GM04503 (cell line): ENCODE measurements at places on chromosomes 2 and 18.

GRCh38 chr18:68234131-68234530 is 480.8 kb downstream of the TMX3 start:
- no peak for DNase-seq

GRCh38 chr2:183024339-183025095 is 13.7 kb downstream of the NCKAP1 start:
- peak; percentile 28 for DNase-seq

- DNase-seq, result no peak
Observed at GRCh38 chr18:66105016-66105415, 354.2 kb downstream of the CDH7 start.

DNA sequence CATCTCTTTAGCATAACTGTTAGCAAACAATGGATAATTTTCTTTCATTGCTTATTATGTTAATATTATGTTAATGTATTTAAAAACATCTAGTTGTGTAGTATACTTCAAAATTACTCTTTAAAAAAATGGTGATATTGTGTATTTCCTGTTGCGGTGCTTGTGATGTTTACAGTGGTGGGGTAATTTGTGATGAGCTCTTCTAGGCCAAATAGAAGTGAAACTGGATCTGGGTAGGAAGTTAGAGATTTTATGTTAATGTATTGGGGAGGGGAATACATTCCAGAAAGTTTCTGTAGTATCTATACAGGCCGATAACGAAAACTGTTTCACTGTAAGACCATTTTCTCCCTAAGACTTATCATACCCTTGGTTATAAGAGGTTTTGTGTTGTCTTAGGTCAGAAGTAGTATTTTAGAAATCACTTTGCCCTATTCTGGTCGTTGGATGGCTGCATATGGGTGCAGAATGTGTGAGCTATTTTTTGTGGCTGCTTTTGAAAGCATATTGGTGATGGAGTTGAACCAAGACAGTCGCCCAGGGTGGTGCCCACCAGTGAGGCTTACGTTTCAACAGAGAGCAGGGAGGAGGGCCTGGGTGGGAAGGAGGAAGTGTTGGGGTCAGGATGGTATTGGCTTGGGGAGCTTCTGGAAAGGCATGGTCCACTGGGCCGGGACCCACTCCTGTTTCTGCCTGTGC is 5.8 kb downstream of the TSHZ1 start:
- no peak for DNase-seq

GRCh38 chr18:59621027-59621426 is 76.2 kb downstream of the CCBE1 start:
- DNase-seq, result no peak

DNA sequence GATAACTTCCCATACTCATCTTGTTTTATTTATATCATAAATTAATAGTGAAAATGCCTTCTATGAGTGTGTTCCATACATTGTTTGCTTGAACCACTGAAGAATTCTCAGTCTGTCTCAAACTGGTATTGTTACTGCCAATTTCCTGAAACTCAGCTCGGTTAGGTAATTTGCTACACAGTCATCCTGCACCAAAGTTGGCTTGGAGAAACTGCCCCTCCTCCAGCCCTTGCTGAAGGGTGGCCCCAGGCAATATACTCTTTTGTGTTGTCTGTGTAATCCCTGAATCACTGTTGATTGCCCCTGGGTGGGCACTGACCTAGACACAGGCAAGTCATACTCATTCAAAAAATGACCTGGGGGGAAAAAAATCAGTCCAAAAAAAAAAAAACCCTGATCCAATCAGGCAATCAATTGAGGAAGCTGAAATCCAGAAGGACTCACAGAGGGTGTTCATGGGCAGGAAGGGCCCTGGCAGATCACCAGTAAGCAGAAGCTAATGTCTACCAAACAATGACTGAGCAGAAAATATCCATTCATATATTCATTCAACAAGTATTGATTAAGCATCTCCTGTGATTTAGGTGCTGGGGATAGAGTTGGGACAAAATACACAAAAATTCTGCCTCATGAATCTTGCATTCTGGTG is 3.8 kb upstream of the SESTD1 start:
- no peak for DNase-seq

GRCh38 chr2:238513346-238513745 is 86.6 kb downstream of the ASB1 start:
- no peak for DNase-seq

GRCh38 chr2:45199973-45200372 is 190.7 kb upstream of the SIX2 start:
- DNase-seq, result no peak

DNA sequence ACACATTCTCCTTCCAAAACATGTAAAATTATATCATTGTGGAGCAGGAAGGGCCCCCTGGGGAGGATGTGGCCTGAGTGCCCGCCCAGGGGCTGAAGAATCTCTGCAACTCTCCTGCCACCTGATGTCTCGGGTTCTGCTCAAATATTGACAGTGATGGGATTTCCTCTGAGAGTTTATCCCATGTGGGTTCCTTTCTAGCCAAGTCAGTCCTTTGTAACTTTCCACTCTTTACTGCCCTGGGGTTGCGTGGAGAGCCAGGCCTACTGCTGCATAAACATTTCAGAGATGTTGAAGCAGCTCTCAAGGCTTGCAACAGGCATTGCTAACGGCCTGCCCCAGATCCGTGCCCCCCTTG is 4.0 kb upstream of the RAB17 start:
- no peak for DNase-seq

GRCh38 chr2:45895241-45895861 is 243.9 kb downstream of the PRKCE start:
- peak; percentile 39 for DNase-seq

DNA sequence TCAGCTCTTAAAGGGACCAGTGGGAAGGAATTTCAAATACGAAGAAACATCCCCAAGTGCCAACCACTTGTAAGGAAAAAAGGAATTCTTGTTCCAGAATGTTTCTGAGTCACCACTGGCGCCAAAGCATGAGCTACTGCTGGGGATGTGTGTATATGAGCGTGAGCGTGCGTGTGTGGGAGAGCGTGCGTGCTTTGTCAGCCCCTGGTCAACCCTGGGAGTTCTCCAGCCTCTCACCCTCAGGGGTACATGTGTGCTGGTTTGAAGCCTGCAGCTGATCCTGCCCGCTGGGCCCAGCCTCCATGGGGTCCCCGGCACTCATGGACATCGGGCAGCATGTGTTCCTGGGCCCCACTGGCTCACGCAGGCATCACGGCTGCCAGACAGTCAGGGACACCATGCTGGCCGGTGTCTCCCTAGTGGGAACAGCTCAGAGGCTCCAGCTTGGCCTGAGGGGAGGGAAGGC is 17.1 kb downstream of the HS6ST1 start:
- DNase-seq, result peak; percentile 96

GRCh38 chr2:69306393-69306821 is 80.6 kb downstream of the GFPT1 start:
- no peak for DNase-seq

GRCh38 chr18:10138719-10139118 is 224.9 kb downstream of the VAPA start:
- DNase-seq, result no peak
